Effector memory CD4-positive, alpha-beta T cell (primary cell): ENCODE measurements at places on chromosomes 5 and 9.
A peak's percentile ranks its signal among the peaks of the same experiment; 100 is the strongest.

GRCh38 chr5:87372705-87373104 lies 40.0 kb downstream of the CCNH start:
- DNase-seq: no peak

GRCh38 chr5:172733131-172733973 lies 37.6 kb downstream of the DUSP1 start:
- DNase-seq: no peak

DNA sequence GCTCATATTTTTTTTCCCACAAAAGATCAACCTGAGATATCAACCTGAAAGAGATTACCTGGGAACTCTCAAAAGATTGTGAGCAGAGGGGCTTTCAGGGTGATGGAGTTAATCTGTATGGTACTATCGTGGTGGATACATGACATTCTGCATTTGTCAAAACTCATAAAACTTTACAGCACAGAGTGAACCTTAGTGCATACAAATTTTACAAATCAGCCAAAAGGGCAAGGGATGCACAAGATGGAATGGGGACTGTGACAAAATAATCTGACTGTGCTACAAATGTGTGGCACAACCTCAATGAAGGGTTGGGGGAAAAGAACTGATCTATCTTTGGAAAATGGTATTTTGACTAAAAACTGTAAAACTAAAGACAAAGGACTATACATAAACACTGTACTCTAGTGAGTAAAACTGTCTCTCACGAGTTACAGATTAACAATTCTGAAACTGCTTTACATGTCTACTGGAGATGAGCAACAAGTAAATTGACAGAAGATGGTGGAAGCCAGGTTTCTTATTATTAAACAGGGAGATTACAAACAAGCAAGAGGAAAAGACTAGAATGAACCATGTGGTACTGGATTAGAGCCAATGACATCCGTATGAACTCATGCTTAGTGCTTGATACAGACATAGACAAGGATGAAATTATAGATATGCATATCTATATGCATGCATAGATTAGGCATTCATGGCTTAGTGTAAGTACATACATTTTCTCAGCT lies 24.8 kb upstream of the RLN1 start:
- DNase-seq: no peak

DNA sequence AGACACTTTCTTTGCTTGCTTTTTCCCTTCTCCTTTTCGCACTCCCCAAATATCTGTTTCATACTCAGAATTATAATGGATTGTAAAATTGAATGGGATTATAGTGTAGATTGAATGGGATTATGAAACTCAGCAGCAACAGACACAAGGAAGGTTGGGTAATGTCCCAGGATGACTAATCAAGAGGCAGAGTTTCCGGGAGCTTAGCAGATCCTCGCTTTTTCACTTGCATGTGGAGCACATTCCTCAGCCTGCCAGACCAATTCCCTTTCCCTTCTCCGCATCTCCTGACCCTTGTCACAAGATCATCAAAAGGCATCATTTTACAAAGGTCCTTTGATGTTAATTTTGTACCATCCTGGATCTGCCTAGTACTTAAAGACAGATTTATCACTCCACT lies 55.1 kb upstream of the SLC1A1 start:
- no peak for DNase-seq

DNA sequence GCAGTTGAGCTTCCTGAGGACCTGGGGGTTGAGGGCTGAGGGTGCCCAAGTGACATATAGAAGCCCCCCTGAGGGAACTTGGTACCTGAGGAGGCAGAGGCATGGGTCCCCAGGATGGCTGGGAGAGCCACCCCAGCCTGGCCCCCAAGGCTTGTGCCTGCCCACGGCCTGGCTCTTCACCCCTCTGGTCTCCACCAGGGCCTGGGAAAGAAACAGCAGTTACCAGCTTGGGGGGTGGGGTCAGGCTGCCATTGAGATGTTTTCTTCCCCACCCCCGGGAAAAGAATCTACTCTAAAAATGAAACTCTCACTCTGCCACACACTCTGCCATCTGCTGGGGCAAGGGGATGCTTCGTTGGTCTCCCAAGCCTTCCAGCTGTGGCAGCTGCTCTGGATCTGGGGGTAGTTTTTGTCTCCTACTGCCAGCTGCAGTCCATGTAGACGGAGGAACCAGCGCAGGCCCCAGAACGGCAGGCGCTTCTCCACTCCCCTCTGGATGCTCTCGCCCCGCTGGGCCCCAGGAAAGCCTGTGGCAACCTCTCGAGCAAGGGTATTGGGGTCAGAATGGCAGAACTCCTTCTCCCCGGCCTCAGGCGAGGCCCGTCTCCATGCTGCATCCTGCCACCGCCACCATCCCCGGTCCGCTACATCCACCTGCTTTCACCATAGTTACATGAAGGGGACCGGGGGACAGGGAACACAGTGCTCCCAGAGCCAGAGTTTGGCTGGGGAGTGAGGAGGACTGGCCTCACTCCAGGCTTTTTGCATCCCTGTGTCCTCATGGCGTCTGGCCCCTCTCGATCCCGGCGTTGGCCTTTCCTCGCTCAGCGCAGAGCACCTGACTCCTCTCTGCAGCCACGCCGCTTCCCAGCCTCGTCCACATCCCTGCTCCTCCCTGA lies 123.5 kb downstream of the DAB2IP start:
- no peak for DNase-seq

DNA sequence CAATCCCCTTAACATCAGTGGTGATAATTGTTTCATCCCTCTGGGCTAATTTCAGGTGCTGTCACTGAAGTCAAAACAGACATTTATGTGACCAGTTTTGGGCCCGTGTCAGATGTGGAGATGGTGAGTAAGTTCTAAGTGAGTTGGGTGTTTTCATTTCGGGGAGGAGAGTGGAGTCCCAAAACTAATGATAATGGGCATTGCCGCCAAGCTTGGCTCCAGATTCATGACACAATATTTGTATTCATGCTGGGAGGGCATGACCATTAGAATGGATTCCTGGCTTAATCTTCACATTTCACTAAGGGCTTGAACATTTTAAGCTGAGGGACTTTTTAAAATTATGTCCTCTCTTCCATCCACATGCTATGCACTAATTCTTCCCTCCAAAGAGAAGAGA lies 1.4 kb downstream of the GABRA6 start:
- no peak for DNase-seq

GRCh38 chr9:120710110-120710981 lies 3.9 kb downstream of the MEGF9 start:
- peak; percentile 31 for DNase-seq

- DNase-seq: no peak
These were observed 36.9 kb upstream of the ANGPTL2 start for GRCh38 chr9:127159325-127159801.

GRCh38 chr9:127541865-127542264 lies 70.2 kb upstream of the STXBP1 start:
- no peak for DNase-seq

GRCh38 chr5:4815002-4815401 lies 325.1 kb upstream of the ADAMTS16 start:
- DNase-seq: no peak

DNA sequence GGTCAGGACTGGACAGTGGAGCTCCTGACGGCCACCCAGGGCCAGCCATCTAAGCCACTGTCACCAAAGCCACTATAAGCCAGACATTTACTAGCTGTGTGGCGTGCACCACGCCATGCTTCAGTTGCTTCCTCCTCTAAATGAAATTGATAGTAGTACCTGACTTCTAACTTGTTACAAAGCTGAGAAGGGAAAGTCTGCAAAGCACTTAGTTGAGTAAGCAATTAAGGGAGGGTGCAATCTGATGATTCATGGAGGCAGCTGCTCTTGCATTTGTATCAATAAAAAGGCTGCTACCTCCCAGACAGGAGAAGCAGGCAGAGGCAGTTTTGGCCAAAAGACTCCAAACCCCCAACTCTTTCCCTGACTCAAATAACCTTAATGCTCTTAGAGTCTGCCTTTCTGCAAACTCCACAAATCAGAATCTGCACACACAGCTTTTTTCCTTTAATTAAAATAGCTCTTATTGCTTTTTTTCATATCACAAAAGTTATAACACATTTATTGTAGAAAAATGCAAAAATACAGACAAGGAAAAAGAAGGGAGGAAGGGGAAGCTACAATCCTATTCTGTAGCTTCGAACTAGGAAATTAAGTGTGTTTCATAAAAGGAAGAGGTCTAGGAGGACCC lies 19.3 kb upstream of the RAPGEF1 start:
- no peak for DNase-seq

DNA sequence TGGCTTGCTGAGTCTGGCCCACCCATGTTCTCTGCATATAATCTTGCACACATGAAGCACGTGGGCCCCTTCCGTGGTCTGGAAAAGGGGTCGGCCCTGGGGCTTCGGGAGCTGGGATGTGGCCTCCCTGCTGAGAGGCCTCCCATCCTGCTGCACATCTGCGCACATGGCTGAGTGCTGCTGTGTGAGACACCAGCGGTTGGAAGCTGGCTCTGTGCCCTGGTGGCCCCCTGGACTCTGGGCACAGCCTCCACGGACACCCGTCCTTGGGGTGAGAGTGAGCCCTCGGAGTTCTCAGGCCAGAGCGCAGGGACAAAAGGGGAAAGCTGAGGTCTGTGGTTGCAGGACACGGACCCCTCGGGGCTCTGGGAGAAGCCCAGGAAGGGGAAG lies 115.8 kb downstream of the RXRA start:
- DNase-seq: no peak

DNA sequence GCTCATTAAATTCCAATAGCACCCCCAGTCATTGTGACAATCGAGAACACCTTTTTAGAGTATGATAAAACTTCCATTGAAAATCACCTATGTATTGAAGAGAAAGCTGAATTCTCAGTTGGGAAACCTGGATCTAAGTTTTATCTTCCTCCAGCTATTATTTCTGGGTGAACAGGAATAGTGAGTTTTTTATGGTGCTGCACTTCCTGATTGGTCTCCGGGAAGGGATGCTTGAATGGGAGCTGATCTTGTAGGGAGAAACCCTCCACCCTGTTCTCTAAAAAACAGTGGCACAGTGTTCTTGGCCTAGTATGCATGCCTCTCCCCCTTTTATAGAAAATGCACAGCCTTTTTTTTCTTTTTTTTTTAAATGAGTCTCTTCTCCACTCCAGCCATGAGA lies 112.2 kb downstream of the ACTBL2 start:
- no peak for DNase-seq

DNA sequence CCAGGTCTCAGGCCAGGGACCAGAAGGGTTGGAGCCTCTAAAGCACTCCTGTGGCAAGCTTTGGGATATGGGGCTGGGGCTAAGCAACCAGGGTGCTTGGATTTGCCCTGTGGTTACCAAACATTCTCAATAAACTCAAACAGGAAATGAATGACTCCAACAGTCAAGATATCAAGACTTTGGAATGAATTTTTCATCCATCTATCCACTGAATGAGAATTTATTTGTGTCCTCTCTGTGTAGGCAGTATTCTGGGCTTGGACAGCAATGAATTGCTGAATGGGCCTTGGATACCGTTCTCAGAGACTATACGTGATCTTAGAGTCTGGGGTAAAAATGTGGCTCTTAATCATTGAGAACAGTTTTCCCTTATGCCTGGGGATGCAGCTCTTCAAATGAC lies 212.5 kb downstream of the DAB2IP start:
- no peak for DNase-seq

DNA sequence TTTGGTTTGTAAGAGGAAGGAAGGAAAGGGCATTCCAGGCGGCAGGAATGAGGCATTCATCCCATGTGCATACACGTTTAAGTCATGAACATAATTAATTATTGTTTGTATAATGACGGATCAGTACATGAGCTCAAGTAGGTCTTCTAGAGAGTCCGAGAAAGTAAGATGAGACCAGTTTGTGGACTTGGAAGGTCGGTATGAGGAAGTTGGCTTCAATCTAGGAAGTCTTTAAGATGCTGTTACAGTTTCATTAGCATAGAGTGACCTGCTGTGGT lies 2.1 kb downstream of the GTF3C4 start:
- no peak for DNase-seq

GRCh38 chr9:19479874-19480273 lies 71.1 kb downstream of the ACER2 start:
- DNase-seq: no peak

GRCh38 chr5:80516826-80517225 lies 28.9 kb downstream of the FAM151B start:
- no peak for DNase-seq

GRCh38 chr9:12230708-12231107 lies 462.5 kb upstream of the TYRP1 start:
- DNase-seq: no peak

- DNase-seq: peak; percentile 5
These were observed 55.2 kb downstream of the NMUR2 start for GRCh38 chr5:152349683-152350526.

- no peak for DNase-seq
These were observed 62.7 kb upstream of the PDE4D start for GRCh38 chr5:59956130-59956783.
